Stimulated activated CD4-positive, alpha-beta T cell treated with anti-CD3 and anti-CD28 coated beads, Interleukin-1b, Interleukin-23, amount 100 ng/mL, for 24 hours (primary cell): ENCODE measurements at places on chromosomes 1 and 21.

GRCh38 chr1:225425201-225425786 lies 2.5 kb downstream of the LBR start:
- DNase-seq: no peak

DNA sequence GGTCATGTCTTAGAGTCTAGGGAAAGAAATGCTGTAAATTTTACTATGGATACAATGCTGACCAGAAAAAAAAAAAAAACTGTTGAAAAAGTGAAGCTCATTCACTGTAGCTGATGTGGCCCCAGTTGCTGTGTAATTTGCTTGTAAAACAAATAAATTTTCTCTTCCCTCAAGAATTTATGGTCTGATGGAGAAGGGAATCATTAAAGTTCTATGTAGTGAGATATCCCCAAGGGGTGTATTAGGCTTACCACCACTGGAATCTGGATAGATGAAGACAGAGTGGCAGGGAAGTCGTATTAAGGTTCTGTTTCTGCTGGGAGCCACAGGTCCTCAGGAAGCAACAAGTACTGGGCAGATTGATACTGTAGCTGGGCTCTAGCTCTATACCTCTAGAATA lies 860.0 kb downstream of the LTN1 start:
- DNase-seq: no peak

DNA sequence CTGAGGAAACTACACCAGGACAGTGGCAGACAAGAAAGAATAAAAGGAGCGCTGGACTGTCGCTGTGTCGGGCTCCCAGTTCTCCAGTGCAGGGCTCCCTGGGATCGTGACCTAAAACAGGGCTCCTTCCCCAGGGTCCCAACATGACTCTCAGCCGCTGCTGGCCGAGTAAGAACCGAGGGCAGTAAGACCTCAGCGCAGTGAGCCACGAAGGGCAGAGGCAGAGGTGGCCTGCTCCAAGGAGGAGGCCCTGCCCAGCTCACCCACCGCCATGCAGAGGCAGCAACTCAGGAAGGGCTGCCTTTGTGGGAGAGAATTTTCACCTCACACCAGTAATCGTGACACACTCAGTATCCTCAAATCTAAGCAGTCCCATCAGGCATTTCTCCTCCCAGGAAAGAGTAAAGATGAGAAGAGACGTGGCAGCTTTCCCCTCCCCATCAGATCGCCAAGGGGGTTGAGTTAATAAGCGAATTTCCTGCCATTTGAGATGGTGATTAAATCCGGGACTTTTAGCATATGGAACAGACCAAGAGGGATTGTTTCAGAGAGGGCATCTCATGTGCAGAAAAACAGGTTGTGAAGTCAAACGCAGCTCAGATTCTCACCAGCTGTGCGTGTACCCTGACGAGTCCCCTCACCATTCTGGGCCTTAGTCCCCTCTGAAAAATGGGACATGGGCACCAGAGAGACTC lies 19.8 kb upstream of the ARTN start:
- no peak for DNase-seq

DNA sequence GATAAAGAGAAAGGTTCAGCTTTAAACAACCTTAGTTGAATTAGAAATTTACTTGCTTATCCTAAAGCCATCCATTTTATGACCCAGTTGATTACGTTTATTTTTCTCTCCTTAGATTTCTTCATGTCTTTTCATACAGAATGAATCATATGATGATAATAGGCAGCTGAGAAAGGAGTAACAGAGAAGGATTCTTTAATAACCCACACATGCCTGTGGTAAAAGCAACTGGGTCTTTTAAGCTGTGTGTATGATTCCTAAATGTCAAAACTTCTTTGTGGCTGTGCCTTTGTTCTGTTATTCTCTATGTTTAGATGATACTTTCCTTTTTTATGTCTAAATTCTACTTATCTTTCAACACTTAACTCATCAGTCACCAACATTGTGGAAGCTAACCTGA lies 626.5 kb downstream of the NCAM2 start:
- DNase-seq: no peak

- no peak for DNase-seq
Measured at GRCh38 chr1:74869702-74870101, 136.8 kb downstream of the TYW3 start.

GRCh38 chr21:14073615-14074014 lies 137.1 kb downstream of the LIPI start:
- DNase-seq: no peak

- DNase-seq: no peak
Measured at GRCh38 chr1:3377604-3378279, 76.7 kb upstream of the ARHGEF16 start.

DNA sequence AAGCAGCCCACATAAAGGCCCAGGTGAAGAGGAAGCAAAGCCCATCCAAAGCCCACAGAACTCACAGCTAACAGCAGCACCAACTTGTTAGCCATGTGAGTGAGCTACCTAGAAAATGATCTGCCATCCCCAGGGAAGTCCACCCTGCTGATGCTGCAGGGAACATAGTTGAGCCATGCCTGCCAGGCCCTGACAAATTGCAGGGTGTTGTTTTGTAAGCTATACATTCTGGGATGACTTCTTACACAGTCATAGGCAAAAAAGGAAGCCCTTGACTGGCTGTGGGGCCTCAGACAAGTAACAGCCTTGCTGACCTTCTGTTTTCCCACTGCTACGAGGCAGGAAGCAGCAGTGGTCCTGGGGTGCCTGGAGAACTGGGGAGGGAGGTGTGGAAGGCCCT lies 262.7 kb downstream of the MATN1 start:
- no peak for DNase-seq

DNA sequence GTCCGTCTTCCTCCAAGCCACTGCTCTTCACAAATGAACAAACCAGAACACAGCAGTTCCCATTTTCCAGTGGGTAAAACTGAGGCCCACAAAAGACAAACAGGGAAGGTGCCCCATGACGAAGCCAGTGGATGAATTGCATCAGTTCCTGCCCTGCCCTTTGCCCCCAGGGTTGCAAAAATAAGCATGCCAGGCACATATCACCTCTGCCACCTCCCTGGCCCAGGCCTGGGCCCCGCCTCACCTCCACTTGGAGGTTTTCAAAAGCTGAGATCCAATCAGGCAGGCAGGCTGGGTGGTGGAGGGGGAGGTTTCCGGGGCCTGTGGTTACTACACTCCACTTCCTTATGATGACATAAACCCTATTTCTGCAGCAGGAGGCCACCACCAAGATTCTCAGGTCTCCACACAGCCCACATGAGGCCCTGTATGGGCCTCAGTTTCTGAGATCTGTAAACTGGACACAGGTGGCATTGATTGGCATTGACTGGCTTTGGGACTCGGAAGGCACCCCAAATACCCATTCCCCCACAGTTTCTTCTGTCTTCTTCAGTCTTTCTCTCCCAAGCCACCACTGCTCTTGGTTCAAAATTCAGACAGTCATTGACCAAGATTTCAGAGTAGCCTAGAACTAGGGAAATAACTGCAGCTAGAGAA lies 4.1 kb downstream of the KIF21B start:
- DNase-seq: peak; percentile 50

DNA sequence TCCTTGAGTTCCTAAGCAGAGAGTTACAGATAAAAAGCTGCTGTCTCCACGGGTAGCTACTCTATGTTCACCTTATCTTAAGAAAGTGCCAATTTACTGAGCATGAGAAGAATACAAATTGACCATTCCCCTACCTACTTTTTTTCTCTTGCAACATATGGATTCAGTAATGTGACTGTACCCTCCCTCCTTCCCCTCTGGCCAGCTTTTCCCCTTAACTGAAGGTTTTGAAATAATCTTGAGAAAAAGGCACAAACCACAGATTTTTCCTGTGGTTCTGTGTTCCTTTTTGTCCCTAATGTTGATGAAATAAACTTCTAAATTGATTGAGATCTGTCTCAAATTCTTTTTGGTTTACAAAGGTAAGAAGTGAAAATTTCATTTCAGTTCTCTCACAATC lies 2.6 kb upstream of the CD2 start:
- no peak for DNase-seq

- DNase-seq: no peak
Measured at GRCh38 chr1:221543529-221544120, 198.3 kb downstream of the DUSP10 start.

- DNase-seq: no peak
Measured at GRCh38 chr1:22323141-22323845, 128.4 kb upstream of the ZBTB40 start.

- DNase-seq: no peak
Measured at GRCh38 chr1:118151312-118151937, 33.6 kb downstream of the SPAG17 start.

DNA sequence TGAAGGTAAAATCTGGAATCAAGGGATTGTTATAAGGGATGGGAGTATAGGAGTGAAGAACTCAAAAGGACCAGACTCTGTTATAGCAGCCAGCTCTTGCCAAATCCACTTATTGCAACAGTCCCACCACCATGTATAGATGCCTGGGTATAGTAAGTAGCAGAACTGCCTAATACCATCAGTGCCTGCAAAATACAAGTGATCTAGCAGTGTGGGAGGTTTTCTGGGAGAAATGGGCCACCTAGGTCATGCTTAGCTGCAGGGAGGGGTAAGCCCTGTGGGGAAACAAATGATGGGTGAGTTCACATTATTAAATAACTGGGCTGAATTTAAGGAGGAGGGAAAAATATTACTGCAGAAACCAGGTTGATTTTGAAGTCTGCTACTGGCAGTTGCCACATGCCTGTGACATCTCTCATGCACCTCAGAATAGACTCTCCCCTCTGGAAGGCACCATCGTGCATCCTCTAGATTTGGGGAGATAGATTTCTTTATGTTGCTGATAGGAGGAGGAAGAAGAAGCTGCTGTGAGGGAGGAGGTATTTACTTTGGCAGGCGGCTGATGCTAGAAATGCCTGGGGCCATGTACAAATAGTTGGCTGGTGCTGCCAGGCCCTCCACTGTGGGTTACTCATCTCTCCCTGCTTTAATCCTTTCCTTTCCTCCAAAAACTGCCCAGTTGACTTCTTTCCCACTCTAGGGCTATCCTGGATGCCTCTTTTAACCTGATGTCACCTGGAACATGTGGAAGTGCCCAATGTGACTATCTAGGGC lies 27.5 kb downstream of the HLX start:
- DNase-seq: no peak

GRCh38 chr1:55466373-55466772 lies 251.2 kb upstream of the USP24 start:
- no peak for DNase-seq

DNA sequence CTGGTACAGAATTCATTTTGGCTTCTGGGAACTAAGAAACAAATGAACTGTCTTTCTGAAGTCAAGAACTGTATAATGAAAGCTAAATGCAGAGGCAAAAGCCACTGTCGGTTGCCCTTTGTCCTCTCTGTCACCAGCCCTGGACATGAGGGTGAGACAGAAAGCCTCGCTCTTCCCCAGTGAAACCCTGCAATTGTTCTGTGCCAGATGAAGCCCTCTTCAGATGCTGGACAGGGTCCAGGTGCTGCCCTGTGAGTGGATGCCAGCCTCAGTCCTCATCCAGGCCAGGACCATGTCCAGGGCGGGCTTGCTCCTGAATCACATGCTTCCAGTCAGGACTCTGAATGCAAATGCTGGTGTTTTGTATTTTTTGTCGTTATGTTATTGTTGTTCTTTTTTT lies 138.7 kb downstream of the RUNX1 start:
- no peak for DNase-seq

DNA sequence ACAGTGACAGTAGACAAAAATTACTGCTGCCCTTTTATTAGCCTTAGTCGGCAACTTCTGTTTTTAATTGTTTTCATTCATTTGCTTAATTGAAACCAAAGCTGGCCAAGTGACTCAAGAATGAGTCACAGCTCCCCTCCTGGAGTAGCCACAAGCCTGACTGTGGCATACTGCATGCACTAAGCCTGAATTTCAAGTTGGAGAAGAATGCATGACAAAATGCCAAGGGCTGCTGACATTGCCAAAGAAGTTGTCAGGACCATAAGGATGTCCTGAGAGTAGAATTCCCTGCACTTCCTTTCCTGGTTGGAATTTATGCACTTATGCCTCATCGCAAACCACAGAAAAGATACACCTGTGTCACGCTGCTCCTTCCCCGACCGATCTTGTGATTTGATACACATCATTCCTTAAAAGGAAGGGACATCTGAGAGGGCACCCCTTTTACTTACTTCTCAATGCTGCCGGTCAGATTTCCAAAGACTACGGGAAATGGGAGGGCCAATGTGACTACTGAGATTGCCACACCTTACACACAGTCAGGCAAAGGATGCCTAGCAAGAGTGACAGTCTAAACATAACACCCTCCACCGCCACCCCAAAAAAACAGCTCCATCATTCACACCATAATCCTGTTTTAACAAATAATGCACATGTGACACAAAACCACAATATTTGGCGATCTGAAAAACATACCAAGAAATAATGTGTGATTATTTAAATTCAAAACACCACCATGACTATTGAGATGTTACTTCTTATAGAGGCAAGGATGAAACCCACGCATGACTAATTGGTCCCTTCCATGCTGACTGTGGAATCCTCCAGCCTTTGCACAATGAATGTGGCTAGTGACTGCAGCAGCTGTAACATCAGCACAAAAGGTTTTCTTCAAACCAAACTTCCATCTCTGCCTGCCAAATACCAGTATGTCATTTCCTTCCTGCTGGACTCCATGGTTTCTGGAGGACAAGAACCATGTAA lies 28.2 kb downstream of the VAV3 start:
- no peak for DNase-seq

DNA sequence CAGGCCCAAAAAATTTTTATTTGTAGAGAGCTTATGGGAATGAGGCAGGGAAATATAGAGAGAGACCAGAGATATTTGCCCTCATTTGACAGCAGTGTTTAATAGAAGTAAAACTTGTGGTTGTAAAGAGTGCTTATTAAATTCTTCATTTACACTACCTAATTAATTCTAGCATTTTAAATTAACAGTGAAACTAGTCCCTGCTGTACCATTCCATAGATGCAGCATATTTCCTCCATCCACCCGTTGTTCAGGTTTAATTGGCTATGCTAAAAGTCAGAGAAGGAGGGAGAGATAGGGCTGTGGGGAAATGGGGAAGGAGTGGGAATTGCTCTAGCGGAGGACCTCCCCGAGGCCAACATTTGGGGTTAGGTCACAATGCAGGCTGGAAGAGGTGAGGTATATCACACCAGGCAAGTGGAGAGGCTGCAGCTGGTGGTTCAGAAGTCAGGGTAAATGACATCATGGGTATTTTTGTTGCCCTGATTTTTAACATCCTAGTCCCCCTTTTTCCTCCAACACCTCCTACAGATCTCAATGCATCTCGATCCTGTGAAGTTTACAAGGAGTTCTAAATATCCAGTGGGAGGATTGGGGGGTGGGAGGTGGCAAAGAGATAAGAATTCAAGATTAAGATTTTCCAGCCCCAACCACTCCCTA lies 38.6 kb downstream of the ELAVL4 start:
- no peak for DNase-seq

GRCh38 chr1:179094818-179095217 lies 12.9 kb downstream of the TOR3A start:
- no peak for DNase-seq
